ENCODE measurements at places on chromosomes 1 and 21.

DNA sequence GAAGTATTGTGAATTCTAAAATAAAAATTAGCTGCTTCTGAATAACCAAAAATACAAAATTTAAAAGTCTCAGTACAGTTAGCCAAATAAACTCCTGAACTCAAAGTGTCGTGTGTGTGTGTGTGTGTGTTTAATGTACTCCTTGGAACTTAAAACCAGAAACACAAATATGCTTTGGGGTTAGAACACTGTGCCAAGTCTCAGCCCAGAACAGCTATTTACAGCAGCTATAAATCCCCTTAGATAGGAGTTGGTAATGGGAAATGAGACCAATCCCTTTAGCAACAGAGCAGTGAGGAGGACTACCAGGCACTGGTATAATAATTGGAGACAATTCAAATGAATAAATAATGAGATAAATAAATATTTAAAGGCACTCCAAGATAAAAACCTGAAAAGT, 83.1 kb downstream of the PATJ start:
- no peak for DNase-seq

- no peak for DNase-seq
Observed at GRCh38 chr1:192080684-192081083, 77.6 kb upstream of the RGS18 start.

DNA sequence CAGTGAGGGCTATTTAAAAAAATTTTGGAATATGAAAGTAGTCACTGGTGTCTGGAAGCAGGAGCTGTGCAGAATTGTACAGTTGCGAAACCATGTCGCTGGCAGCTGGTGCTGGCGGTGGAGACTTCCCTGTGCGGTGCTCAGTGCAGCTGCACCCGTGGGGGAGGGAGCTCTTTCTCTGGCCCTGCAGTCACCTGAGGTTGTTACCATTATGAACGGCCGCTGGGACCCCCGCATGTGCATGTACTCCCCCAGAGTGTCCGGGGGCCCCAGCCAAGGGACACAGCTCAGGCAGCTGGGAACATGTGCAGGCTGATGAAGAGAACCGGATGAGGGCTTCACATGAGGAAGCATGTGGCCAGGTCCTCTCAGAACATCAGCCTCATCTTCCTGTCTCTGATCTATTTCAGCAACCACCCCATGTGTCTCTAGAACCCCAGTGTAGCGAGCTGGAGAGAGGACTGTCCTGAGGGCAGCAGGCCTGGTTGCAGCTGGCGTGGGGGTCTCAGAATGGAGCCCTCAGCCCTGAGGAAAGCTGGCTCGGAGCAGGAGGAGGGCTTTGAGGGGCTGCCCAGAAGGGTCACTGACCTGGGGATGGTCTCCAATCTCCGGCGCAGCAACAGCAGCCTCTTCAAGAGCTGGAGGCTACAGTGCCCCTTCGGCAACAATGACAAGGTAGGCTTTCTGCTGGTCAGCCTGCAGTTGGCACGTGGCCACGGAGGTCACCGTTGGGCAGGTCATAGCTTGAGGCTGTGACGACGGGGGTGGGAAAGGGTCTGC, at the start of gene TRPM2:
TSS of gene TRPM2 (plus strand) at position 431 of the 780 bp plus-strand sequence. CDS start at position 511, 80 bp downstream.
- no peak for DNase-seq

- no peak for DNase-seq
Observed at GRCh38 chr21:33403128-33403785, at the start of gene IFNGR2. IFNGR2 (plus strand) TSS chr21:33403413; CDS start chr21:33403544, 131 bp downstream.

DNA sequence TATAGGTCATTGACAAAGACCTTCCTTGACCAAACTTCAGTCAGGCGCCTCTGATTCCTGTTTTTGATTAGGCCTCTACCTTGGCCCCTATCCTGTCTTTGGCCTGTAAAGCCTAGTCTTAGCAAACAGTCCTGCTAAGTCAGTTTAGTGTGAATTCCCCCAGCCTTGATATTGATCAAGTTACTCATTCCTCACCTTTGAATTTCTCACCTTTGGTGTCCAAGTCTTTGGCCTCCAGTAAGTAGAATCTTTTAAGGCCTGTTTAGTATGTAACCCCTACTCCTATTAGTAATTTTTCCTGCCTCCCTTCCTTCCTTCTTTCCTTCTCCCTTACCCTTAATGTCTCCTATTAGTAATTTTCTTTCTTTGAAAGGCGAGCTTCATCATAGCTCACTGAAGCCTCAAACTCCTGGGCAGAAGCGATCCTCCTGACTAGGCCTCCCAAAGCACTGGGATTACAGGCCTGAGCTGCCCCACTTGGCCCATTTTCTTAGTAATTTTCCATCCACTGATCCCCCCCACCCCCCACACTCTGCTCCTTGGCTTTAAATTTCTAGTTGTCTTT, 13.0 kb upstream of the ZNF692 start:
- DNase-seq, result no peak

DNA sequence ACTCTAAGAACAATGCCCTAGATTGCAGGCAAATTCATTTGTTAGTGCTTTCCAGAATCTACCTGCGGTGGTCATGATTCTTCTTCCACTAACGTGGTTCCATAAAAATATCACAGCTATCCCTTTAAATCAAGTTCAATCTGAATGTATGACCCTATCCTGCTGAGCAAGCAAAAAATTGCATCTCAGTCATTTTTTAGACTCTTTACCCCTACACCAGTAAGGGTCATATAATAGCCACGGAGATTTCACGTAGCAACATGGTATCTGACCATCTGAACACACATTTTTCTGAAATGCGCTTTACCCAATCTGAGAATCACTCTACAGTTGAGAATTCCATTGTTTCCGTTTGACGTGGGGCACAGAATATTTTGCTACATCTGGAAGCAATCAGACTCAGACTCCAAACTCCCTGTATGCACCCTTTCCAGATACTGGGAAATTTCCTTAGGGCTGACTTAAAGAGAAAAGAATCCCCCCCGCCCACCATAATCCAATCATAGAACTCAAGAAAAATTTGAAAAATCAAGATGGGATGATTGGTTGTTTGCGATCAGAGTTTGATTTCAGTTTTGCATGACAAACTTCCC, 699.2 kb upstream of the ZP4 start:
- no peak for DNase-seq

GRCh38 chr1:70429219-70429618, 18.2 kb downstream of the CTH start:
- DNase-seq, result peak; percentile 48

GRCh38 chr1:17561561-17561985, 22.1 kb downstream of the ARHGEF10L start:
- no peak for DNase-seq

DNA sequence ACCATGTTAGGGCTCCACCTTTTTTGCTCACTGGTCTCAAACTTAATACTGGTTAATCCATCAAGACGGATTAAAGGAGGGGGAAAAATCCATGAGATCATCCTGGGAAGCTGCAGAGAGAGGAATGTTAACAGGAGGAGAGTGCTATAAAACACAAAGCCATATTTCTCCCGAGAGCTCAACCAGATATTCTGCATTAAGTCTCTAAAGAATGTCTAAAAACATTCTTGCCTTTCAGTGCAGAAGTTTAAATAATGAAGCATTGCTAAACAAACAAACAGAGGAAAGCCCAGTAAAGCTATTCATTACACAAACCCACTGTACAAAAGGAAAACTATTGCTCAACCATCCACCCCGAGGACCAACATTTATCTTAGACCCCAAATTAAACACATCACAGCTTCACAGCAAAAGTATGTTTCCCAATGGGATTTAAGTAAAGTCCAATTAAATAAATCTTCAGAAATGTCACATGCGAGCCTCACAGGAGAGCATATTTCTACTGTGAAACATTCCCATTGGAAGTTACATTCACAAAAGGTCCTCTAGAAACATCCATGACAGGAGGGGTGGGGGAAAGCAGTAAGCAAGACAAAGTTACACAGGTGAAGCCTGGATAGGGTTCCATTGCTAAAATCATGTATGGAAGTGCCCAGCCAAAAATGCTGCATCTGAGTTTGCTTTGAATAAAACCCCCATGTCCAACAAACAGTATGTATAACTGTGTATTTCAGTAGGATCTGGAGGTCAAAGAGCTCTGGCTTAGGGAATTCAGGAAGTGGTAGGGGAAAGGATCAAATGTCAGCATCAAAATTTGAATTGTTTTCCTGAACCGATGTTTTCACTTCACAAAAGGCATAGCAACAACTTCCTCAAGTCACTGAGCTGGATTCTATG, 23.3 kb downstream of the DUSP10 start:
- DNase-seq, result no peak

- DNase-seq, result no peak
Observed at GRCh38 chr1:172589553-172589952, 56.6 kb downstream of the SUCO start.

GRCh38 chr21:41361786-41362604, at the start of gene MX2:
MX2 (plus strand) TSS chr21:41362027; CDS start chr21:41376907, 14,880 bp downstream.
- DNase-seq, result peak; percentile 36

GRCh38 chr1:116737020-116737854, 17.0 kb upstream of the CD2 start:
- no peak for DNase-seq

DNA sequence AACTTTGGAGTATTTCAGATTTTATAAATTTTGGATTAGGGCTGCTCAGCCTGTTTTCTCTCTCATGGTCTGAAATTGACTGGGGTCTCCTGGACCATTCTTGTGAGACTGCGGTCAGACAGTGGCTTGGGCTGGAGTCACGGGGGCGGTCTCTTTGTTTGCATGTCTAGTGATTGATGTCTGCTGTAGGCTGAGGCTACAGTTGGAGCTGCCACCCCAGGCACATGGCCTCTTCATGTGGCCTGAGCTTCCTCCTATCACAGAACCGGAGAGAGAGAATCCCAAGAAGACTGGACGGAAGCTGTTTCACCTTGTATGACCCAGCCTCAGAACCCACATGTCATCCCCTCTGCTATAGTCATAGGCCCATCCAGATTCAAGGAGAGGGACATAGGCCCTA, 96.1 kb downstream of the NID1 start:
- DNase-seq, result no peak

GRCh38 chr1:198540580-198540979, at the start of gene ATP6V1G3:
ATP6V1G3 (minus strand) TSS chr1:198540680; CDS start chr1:198540650, 30 bp downstream.
- no peak for DNase-seq

DNA sequence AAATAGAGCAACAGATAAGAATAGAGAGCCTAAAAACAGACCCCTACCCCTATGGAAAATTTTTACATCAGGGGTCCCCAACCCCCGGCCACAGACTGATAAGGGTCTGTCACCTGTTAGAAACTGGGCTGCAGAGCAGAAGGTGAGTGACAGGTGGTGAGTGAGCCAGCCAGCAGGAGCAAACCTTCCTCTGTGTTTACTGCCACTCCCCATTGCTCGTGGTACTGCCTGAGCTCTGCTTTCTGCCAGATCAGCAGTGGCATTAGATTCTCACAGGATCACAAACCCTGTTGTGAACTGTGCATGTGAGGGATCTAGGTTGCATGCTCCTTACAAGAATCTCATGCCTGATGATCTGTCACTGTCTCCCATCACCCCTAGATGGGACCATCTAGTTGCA, 174.1 kb downstream of the FOXD2 start:
- no peak for DNase-seq

DNA sequence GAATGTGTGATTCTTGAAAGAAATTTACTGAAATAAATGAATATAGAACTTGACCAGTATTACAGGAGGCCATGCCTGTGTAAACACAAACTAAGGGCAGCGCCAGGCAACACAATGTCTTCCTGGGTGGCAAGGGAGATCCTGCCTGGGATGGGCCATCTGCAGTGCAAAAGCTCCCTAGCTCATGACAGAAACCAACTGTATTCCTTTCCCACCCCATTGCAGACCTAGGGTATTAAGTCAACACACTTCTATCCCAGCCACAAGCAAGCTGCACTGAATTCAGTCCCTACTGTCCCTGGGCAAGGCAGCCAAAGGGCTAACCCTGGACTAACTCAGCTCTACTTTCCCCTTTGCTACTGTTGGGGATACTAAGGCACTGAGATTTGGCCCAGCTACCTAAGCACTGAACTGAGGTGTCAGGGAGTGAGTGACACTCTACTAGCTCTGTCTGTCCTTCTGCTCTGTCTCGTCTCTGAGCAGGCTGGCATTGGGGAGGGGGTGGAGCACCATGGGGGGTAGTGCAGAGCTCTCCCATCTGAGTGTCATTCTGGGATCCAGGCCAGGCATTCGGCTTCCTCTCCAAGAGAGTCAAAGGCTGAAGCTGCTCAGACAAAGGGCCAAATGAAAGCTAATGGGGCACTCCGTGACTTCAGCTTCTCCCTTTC, 2.5 kb downstream of the INKA2 start:
- DNase-seq, result no peak

GRCh38 chr1:223298701-223299100, 65.3 kb downstream of the SUSD4 start:
- no peak for DNase-seq

DNA sequence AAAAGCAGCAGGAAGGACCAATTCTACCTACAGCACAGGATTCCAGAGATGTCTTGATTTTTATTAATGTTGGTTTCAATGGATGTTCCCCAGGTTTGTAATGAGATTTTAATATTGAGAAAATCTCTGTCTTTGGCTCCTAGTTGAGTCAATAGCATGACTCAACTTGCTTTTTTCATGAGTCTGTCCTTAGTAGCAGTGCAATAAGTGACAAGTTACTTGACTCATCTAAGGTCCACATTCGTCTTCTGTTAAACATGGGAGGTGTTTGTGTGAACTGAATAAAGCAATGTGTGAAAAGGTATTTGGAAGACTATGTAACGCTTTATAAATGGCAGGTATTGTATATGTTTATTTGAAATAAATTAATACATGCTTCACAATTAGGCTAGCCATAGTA, 645.0 kb upstream of the PTBP2 start:
- DNase-seq, result no peak

Data from epithelial cell of prostate (primary cell).